NCI-H1436 treated with DMSO at 0.1 percent for 48 hours (cell line): ENCODE measurements at places on chromosomes 6 and 20.

DNA sequence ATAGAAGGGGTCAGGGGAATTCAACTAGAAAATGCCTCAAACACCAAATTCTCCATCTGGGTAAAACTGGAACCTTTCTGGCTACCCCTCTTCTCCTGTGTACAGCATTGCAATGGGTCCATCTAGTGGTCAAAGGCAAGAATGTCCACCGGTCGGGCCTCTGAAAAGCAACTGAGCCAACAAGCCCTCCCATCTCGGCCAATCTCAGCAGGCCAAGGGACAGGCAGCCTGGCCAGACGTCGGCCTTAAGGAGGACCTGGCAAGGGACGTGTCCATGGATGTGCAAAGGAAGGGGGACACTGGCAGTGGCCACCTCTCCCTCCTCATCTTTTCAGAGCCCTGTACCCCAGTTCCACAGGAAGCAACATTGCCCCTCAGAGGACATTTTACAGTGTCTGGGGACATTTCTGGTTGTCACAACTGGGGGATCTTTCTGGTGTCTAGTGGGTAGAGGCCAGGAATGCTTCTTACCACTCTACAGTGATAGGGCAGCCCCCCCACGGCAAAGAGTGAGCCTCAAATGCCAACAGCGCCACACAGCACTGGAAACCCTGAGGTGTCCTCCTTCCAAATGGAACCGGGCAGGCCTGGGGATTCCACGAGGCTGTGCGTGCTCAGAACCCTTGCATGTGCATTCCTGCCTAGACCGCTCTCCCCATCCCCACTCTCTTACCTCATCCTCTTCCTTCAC is 99.8 kb upstream of the FOXA2 start:
- no peak for DNase-seq

DNA sequence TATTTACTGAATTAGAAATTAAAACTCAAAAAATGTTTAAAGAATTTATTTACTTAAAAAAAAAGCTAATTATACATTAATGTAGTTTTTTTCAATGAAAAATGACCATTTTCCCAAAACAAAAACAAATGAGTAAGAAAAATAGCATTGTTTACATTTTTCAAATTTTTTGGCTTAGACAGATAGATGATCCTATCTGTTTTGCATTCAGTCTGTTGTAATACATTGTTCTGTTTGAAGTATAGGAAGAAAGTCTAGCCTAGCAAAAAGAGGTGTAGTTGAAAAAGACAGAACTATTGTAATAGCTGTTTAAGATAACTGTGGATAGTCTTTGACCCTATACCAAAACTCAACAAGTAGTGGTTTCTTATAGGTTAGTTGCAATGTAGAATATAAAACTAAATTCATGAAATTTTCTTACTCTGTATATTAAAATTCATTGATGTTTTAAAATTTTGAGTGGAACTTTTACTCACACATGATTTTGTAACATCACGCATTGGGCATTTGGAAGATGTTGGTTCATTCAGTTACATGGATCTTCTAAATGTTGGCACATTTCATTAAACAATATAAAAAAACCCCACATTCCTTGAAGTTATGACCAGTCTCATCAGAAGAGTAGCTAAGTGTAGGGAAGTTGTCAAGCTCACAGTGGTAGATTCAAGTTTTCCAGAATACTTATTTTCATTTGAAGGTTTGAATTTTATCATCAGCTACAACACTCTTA is 62.0 kb downstream of the KCNS1 start:
- no peak for DNase-seq

- DNase-seq: no peak
These were observed 16.9 kb downstream of the ILRUN start for GRCh38 chr6:34679552-34680253.

- DNase-seq: no peak
These were observed 6.1 kb upstream of the HSPA1B start for GRCh38 chr6:31821301-31822035.

DNA sequence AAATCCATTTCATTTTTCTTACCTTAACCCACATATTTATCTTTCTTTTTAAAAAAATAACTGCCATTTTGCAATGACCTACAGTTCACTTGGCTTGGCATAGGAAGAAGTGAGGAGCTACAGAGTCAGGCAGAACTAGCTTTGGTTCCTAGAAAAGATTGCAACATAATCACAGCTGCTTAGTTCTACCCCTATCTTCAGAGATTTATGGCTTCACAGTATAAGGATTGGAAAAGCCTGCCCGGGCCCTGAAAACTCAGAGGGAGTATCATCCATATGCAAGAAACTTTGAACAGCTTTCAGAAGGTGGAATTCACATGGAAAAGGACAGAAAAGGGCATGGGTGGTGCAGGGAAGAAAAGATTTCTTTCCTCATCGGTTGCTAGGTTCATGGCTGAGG is 774.3 kb upstream of the CHD6 start:
- DNase-seq: no peak

- DNase-seq: no peak
These were observed 16.8 kb downstream of the SFT2D1 start for GRCh38 chr6:166325383-166326042.

DNA sequence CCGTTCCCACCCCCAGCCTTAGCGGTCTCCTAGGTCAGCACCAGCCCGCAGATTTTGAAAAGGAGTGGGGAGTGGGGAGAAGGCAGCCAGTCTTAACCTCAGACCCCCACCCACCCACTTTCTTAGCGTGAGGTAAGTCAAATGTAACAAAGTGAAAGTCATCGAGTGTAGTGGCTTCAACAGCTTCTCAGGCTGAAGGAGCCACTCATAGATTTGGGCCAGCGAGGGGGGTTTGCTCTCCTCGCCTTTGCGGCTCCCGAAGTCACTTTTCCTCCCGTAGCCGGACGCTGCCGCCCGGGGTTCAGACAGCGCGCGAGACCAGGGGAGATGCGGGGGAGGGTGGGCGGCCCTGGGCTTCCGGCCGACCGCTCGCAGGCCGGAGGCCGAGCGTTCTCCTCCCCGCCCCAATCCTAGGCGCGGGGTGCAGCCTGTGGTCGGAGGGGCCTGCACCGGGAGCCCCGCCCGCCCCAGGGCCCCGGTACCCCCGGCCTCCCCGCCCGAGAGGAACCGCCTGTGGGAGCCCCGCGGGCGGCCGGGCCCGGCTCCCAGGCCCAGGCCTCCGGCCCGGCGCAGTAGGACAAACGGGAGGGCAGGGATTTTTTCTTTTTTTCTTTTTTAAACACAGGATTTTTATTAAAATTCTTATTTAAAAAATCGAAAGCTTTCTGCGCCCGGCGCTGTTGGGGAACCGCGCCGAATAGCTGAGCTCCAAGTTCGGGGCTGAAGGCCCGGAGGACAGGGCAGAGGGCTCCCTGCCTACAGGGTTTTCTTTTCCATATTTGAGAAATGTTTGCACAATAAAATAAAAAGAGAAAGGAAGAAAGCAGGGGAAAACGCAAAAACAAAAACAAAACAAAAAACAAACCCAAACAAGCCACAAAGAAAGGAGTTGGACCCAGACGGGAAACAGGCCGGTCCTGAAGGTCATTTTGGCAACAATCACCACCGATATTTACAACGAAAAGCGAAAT is 3.2 kb downstream of the NKX2-2 start:
- DNase-seq: no peak

GRCh38 chr6:13281686-13282085 is 46.7 kb downstream of the TBC1D7 start:
- no peak for DNase-seq

DNA sequence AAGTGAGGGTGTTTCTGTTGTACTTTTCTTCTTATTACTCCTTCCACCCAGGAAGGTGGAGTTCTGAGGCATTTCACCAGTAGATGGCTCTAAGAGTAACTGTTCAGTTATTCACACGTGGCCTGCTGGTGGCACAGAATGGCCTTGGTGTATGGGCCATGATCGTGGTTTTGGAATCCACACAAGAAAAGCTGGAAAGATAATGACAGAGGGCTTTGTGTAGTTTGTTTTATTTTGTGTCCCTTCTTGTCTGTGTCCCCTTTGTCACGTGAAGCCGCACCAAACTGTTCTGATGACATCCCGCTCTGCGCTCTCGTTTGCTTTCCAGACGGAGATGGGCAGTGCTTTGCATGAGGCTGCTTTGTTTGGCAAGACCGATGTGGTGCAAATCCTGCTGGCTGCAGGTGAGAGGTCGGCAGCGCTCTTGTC is 93.4 kb downstream of the ANKS1A start:
- no peak for DNase-seq

DNA sequence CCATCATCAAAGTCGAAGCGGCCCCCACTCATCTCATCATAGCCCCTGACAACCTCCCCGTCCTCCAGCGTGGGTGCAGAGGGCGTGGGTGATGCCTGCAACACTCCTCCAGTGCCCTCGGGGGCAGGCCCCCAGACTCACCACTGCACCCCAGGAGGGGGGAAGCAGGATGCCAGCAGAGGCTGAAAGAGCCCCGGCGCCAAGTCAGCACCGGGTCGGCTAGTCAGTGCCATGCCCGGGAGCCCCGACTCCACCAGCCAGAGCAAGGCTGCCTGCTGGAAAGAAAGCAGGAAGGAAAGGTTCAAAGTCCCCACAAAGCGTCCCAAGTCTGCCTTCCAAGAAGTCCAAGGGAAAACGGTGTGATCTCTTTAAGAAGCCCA is 324 bp downstream of the JPH2 start:
- DNase-seq: no peak

DNA sequence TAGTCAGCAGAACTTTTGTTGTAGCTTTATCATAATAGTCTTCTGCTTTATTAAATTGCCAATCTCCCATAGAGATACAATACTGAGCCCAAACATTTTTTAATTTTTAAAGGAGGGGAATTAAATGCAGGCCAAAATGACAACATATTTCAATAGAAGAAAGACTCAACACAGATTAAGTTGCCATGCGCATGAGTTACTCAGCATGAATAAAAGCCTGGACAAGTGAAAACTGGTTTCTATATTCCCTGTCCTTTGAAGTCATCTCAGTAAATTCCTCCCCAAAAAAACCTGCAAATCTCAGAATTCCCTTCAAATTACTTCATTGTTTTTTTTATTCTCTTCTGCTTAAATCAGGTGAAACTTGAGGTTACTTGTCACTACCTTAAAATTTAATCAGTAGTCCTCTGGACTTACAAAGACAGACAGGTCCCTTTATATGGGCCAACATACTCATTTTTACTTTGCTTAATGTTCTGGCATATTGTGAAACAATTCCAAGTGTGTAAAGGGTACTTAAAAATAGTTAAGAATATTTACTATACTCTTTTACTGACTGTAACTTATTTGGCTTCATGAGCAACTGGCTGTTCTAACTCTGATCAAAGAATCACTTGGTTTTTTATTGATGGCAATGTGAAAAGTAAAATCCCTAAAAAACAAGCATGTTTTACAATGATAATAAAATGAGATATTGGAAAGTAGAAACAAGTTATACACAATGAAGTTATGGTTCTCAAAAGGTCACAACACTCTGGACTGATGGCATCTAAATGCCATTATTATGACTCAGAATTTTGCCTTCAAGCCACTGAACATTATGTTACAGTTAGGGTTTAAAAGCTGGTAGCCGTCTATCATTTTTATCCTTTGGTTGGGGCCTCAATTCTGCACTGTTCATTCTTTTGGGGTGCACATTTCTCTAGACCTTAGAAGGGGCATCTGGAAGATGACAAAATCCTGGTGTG is 49.9 kb upstream of the COL21A1 start:
- no peak for DNase-seq

DNA sequence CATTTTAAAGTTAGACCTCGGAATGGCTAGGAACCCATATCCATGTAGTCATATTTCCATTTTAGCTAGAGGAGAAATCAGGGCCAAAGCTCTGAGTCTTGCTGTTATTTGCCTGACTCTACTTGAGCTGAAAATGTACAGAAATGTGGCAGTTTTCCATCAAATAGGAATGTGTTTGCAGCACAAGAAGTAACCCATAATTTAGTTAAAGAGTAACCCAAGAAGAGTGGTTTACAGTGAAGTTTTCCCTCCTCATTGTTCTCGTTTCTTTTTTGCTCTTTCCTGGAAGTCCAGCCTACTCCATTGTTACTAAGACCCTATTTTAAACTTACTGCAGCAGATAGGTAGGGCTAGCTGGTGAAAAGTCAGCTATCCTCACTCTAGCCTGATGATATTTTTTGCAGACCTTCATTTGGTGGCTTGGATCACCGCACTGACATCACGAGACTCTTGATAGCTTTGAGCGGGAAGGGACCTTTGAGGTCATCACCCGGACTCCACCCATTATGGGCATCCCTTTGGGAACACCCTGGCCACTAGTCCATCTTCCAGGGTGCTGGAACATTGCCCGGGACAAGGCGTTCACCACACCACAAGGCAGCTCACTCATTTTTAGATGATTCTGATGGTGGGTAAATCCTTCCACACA is 28.0 kb upstream of the ADGRF5 start:
- no peak for DNase-seq

GRCh38 chr6:45201484-45201883 is 126.6 kb upstream of the RUNX2 start:
- DNase-seq: no peak

DNA sequence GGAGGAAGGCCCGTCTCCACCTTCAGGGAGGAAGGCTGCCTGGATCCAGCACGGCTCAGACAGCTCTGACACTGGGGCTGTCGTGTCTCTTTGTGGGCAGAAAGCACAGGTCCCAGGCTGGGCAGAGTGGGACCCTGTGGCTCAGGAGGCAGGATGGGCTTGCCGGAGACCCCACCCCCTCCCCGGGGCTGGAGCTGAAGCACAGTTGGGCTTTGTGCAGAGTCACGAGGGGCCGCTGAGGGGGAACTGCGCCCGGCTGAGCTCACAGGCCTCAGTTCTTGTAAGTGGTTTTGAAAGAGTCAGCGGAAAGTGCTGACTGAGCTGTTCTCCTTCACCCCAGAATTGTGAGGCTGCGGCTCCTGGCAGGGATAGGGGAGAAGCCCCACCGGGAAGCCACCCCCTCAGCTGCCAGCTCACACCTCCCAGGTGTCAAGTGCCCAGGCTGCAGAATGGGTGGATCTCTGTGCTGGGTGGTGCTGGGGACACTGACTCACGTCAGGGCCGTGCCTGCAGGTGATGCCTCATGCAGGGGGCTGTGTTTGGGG is 145.5 kb upstream of the RNF24 start:
- no peak for DNase-seq

DNA sequence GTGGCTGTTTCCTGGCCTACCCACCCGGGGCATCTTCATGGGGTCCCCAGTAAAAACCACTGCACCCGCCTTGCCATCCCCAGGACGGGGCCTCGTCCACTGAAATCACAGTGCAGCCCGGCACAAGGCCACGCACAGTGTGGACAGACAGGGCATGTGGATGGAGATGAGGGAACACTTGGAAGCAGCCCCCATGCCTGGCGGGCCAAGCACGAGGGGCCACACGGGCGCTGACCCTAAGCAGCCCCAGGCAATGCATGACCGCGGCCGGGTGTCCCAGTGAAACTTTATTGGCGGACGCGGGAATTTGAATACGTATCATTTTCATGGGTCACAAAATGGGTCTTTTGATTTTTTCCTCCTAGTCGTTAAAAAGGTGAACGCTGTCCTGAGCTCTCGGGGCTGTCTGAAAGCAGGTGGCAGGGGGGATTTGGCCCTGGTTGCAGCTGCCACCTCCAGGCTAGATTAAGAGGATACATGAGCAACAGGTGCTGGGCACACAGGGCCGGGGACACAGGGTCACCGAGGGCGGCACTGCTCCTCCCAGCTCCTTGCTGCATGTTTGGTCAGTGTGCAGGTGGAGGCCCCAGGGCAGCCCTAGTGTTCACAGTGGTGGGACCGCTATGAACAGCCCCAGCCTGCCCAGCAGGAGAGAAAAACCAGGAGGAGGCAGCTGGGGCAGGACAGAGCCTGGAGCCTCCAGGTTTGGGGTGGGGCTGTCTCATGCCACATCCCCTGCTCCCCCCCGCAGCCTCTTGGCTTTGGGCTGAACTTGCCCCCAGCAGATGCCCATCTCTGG is 74.9 kb upstream of the SLCO4A1 start:
- DNase-seq: no peak

- no peak for DNase-seq
These were observed 22.8 kb downstream of the AMD1 start for GRCh38 chr6:110897433-110897832.
